ENCODE measurements at places on chromosomes 12 and 14. TPM values are rescaled to one million over a fixed set of nuclear protein-coding genes. Genes with fewer than 3 reads are reported as not detected.

The SNRPF gene
- 27.5 TPM for total RNA-seq

The RDH5 gene
- 6.6 TPM for total RNA-seq

The GNG2 gene
- 317 TPM for total RNA-seq

The PDZRN4 gene
- total RNA-seq, result 48.7 TPM

The KRT6A gene
- total RNA-seq, result 0.62 TPM

The PTHLH gene
- not detected for total RNA-seq

The WDR89 gene
- 45.7 TPM for total RNA-seq

DNA sequence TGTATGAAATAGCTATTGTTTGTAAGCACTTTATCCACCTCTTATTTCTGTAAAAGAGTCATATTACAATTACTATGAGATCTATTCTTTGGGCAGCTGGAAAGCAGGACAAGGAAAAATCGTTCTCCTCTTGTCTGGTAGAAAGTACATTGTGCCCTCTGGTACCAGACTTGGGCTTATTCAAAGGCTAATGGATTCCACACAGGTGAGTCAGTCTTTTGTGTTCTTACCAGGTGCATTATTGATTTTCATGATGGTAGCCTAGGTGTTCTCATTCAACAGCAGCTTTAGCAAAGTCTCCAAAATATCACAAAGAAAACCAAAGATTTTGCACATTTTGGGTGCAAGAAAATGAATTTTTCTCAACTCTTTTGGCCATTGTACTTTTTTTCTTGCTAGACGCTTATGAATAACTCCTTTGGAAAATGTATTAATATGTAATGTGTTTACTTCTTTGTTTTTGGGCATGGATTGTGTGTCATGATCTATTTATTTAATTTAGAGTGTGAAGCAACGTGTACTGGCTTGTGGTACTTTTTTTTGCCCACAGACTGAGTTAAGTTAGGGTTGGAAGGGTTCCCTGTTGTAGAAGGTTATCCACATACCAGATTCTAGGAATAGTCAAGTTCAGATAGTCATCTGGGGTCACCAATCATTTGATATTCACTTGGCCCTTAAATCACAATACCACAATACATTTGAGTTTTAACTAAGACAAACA, 26.2 kb downstream of the MNAT1 start:
- no peak for DNase-seq

- DNase-seq, result no peak
Measured at GRCh38 chr12:14473707-14474287, 93.9 kb downstream of the PLBD1 start.

DNA sequence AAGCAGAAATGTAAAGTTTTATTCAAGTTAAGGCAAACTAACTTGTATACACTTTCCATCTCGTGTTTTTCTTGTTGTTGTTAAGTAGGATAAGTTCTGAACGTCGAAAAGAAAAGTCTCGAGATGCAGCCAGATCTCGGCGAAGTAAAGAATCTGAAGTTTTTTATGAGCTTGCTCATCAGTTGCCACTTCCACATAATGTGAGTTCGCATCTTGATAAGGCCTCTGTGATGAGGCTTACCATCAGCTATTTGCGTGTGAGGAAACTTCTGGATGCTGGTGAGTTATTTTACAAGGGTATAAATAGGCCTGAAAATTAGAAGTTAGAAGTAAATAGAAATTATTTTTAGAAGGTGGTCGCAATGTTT, 25.0 kb downstream of the HIF1A start:
- DNase-seq, result no peak

DNA sequence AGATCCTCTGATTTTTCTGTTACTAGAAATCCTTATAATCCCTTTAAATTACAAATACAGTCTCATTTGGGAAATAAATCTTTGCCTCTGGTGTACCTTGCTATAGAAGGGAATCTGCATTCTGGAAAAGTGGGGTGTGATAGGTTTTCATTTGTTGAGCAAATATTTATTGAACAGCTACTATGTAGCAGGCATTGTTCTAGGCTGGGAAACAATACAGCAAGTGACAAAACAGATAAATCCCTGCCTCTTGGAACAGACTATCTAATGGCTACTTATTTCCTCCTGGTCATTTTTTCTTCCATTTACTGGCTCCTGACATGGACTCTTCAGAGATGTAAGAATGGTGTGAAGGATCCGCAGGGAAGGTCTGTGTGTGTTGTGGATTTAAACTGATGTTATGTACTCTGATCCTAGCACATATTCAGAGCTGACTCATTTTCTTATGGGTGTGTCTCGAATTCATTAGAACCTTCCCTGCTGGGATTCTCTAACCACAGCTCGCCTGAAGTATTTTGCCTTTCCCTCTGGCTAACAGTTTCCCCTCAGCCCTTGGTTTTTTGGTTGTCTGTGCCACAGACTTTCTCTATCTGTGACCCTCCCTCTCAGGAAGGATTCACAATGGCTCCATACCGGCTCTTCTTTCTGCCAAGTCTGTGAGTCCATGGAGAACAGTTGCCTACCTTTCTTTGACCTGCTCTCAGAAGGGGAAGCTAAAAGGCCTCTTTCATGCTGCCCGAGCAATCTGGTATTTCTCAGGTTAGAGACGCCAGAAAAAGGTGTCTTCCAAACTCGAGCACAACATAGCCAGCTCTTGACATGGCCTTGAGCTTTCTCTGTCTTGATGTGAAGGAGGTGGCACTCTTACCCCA, 53.7 kb downstream of the TMTC2 start:
- DNase-seq, result no peak

DNA sequence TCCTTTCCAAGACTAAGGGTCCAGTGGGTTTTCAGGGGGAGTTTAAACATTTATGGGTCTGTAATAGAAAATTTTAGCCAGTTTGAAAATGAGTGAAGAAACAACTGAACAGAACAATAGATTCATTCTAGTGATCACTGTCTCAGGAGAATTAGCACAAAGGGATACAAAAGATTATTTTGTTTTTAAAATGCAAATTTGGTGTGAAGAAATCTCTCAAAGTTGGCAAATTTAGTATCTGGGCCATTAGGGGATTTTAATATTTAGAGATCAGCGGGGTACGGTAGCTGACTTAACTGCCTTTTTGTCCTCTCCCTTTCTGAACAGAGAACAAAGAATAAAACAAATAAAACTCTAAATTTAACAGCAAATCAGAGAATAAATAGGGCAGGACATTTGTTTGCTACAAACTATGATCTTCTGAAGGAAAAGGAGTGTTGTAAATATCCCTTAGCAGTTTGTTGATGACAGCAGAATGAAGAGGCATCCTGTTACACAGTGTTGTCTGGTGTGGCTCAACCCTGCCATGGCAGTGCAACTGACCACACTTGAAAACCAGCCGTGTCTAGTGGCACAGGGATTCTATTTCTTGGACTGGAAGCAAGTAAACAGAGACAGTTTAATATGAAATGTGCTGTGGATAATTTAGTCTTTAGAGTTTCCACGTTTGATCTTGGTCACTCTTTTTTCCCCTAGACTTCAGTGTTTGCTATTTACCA, 46.3 kb upstream of the LRTM2 start:
- DNase-seq, result no peak

DNA sequence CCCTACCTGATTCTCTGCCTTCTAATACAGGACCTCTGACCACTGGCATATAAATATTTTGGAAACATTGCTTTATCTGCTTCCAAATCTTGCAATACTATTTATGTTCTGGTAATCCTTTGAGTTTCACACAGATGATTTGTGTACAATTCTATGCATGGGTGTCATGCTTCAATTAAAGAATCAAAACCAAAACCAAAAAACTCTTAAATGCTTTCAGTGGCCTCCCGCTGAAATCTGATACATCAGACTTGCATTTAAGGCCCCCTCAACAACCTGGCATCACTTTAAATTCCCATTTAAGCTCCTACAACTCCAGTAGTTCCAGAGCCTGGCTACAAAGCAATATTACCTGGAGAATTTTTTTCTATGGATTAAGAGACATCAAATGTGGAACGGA, 221.7 kb upstream of the NAV3 start:
- no peak for DNase-seq

DNA sequence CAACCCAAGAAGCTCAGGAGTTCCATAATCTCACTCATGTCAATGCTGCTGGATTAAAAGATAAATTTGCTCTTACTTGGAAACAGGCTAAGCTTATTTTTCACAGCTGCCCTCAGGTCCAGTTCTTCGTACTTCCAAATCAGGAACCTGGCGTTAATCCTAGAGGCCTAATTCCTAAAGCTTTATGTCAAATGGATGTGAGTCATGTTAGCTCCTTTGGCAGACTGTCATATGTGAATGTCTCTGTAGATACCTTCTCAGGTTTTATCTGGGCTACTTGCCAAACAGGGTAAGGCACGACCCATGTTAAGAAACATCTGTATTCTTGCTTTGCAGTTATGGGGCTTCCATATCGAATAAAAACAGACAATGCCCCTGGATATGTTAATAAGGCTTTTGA, 504.6 kb downstream of the ALG10 start:
- DNase-seq, result no peak

DNA sequence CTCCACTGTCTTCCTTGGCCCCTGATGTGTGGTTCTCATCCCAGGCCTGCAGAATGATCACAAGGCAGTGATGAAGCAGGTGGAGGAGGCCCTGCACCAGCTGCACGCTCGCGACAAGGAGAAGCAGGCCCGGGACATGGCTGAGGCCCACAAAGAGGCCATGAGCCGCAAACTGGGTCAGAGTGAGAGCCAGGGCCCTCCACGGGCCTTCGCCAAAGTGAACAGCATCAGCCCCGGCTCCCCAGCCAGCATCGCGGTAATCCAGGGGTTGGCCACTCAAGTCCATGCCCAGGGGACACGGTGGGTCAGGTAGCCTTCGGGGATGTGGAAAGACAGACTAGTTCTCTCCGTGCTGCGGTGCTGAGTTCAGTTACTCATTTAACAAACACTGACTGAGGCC, 11.0 kb downstream of the PSMD9 start:
- no peak for DNase-seq

GRCh38 chr12:39368891-39369290, 74.0 kb downstream of the KIF21A start:
- no peak for DNase-seq

DNA sequence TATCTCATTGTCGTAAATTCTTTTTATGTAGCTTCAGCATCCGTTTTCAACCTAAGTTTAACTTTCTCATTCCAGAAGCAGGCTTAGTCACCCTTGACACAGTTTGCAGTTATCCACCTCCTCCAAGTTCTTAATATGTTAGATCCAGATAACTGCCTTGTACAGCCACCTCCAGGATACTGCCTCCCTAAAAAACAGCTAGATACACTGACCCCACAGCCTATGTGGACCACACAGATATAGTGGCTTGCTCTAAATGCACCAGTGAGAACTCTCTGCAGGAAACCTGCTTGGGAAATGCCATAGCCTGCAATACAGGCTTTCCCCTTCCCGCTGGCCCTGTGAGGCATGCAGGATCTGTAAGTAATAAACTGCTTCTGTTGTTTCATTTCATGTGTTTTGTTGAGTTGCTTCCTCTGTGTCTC, 11.1 kb upstream of the RTL1 start:
- no peak for DNase-seq

DNA sequence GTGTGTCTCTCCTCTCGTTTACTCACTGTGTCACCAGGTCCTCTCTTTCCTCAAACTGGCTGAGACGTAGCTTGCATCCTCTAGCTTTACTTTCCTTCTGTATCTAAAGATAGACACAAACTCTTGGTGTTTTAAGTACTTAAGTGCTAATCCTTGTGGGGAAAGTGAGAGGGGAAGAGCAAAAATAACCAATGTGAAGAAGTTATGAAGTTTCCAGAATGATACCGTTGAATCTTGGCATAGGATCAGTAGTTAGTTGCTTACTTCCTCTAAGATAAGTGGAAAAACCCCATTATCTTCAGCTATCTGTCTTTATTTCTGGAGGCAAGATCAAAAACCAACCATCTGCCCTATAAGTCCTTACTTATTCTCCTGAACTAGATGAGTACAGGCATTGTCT, 10.6 kb downstream of the FAR2 start:
- no peak for DNase-seq

GRCh38 chr14:95155045-95155444, 2.3 kb downstream of the DICER1 start:
- DNase-seq, result no peak

DNA sequence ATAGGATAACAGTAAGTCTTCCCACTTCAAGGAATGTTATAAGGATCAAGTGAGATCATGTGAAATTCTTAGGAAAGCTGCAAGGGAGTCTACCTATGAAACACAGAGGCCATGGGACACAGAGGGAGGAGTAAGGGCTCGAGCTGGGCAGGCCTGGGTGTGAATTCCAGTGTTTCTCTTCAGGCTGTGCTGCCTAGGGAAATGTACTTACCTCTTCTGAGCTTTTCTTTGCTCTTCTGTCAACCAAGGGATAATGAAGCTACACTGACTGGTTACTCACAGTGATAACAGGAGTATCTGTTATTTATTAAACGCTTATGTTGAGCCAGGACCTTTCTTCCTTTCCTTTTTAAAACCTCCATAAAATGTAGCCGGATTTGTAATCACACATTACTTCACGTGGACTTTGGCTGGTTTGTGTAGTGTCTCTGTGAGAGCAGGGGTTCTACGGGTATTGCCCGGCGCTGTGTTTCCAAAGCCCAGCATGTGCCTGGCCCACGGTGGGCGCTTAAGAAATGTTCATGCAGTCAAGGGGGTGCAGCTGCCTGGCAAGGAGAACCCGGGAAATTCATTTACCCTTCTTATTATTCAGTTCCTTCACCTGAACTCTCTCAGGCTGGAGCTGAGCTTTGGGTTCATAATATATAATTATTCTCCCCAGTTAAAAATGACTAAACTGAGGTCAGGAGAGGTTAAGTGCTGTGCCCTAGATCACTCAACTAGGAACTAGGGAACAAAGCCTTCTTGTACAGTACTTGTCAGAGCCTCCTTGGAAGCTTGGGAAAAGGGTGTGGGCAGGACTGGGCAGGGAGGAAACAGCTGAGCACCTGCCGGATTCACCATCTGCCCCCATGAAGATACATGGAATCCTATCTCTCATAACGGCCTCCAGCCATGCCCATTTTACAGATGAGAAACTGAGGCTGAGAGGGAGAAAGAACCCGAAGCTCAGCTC, 214.2 kb downstream of the CACNA1C start:
- DNase-seq, result no peak

DNA sequence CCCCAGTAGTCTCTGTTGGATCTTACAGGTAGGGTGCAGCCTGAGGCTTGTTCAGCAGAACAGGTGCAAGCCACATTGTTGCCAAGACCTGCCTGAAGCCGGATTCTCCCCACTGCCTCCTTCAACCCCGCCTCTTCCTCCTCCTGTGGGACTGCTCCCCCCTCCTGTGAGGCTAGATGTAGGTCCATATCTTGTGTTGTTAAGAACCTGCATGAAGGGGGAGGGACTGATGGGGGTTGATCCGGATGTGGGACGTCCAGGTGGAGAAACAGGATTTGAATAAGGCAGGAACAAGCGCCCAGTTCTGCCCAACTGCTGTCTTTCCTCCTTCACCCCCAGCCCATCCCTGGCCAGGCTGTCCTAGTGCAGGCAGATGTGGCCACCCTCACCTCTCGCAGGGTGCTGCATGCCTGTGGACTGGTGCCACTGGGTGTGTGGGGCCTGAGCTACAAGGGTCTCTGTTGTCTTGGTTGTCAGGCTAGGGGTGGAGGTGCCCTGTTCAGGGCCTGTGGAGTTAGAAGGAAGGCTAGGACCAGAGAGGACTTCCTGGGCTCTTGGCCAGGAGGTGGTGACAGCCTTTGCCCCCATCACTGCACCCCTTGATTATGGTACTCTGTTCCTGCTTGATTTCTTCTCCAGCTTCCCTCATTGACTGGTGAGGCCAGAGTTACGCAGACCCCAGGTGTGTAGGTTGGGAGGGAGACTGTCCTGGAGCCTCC, 1.4 kb downstream of the NR4A1 start:
- no peak for DNase-seq

GRCh38 chr12:68866950-68867349, 59.0 kb downstream of the MDM2 start:
- DNase-seq, result no peak
